ENCODE measurements at places on chromosomes 5 and 9.

DNA sequence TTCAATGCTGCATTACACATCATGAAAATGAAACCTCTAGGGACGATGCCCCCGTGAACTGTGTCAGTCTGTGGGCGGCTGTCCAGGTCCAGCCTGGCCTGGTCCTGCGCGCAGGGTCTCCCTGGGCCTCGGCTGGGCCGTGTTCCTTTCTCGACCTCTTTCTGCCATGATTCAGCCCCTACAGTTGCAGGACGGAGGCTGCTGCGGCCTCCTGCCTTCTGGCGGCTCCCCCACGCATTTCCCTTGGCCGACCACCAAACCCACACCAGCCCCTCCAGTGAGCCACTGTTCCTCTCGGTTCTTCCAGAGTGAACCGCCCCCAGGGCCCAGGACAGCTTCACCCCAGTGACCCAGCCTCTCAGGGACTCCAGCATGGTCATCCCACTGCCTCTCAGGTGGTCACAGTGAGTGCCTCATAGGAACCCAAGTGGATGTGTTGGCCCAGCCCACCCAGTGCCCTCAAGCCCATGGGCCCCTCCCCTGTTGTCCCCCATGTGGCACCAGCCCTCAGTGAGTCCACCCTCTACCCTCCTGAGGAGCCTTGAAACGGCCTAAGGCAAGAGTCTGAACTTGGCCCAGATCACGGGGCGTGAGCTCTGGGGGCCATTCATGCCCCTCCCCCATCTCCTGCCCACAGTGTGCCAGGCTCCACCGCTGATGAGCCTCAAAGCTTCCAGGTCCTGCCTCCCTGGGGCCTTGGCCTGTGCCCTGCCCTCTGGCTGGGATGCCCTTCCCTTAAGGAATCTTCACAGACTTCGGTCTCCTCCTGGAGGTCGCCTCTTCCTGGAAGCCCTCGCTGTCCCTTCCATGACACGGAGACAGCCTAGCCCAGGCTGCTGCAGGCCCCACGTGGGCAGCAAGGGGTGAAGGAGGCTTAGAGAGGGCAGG is 10.0 kb upstream of the CLIC3 start:
- no peak for DNase-seq

DNA sequence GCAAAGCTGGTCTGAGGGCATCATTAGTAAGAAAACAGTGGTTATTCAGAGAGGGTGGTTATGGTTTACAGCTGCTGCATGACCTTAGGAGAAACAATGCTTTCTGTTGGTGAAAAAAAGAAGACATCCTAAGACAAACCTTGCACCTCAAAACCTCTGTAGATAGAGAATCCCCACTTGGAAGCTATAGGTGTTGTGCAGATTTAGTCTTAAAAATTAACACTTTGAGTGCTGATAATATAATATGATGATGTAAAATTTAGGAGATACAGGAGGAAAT is 1.4 kb upstream of the PTTG1 start:
- DNase-seq: no peak

DNA sequence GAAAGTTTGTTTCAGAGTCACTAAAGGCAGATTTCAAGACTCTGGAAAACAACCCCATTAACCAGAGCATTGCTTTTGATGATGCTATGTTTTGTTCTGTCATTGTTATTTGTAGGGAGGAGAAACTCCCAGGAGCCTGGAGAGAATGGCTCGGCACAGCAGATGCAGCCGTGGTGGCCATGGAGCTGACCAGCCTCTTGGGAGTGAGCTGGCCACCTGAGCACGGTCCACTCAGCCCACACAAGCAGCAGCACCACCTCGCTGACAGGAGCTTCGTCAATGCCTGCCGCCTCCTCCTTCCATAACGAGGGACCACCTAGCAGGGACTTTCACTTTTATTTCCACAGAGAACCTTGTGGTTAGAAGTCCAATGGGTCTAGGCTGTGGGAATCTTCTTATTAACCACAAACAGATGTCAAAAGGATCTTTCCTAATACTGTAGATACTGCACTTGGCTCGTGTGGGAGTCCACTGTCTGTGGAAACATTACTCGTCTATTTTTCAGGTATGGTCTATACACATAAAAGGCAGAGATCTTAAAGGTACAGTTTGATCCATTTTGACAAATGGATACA is 21.0 kb upstream of the SMIM32 start:
- DNase-seq: no peak

DNA sequence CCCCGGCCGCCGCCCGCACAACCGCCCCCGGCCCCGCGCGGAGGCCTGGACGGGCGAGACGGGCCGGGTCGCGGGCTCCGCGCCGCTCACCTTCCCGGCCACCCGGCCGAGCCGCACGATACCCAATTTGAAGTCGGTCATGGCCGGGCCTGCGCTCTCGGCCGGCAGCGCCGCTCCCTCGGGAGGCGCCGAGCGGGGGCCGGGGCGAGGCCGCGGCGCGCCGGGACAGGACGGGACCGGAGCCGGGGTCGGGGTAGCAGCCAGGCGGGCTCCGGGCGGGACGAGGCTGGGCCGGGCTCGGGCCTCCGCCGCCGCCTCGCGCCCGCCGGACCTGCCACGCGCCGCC is 216 bp downstream of the ZMYND19 start:
- DNase-seq: no peak

DNA sequence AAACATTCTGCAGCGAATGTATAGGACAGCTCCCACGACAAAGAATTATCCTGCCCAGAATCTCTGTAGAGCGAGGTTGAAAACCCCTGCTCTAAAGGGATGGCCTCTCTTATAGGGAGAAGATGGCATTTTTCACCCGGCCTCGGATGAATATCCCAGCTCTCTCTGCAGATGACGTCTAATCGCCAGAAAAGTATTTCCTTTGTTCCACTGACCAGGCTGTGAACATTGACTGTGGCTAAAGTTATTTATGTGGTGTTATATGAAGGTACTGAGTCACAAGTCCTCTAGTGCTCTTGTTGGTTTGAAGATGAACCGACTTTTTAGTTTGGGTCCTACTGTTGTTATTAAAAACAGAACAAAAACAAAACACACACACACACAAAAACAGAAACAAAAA is 17.4 kb upstream of the RARS1 start:
- DNase-seq: no peak

- DNase-seq: no peak
Observed at GRCh38 chr5:79408028-79408427, 105.9 kb downstream of the HOMER1 start.

- no peak for DNase-seq
Observed at GRCh38 chr5:62650197-62650596, 71.6 kb downstream of the LRRC70 start.

- DNase-seq: no peak
Observed at GRCh38 chr9:86557063-86557766, 203.0 kb upstream of the TUT7 start.

DNA sequence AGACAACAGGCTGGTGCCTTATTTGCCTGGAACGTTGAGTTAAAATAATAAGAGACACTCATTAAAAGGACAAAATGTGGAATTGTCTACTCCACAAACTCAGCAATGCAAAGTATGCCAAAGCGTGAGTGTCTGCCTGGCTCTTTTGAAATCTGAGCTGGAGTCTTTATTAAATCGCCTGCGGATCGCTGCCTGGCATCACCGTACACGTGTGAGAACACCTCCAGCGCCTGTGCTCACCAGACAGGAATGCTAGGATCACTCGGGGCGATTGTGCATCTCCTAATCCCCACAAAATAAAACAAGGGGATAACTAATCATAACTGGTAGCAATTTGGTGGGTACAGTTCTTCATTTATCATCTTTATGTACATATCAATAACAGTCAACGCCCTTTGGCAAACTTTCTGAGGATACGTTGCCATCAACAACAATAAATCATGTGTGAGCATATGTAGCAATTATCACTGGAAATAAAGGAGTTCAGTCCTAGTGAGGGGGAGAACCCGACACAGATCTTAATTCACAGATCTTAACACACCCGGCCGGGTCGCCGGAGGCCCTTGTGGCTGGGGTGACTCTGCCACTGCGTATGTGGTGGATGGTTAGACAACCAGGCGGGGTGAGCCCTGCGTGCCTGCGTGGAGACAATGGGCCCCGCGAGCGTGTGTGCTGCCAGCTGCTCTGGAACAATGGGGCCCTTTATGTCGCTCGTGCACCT is 284.9 kb upstream of the IRX1 start:
- DNase-seq: no peak

DNA sequence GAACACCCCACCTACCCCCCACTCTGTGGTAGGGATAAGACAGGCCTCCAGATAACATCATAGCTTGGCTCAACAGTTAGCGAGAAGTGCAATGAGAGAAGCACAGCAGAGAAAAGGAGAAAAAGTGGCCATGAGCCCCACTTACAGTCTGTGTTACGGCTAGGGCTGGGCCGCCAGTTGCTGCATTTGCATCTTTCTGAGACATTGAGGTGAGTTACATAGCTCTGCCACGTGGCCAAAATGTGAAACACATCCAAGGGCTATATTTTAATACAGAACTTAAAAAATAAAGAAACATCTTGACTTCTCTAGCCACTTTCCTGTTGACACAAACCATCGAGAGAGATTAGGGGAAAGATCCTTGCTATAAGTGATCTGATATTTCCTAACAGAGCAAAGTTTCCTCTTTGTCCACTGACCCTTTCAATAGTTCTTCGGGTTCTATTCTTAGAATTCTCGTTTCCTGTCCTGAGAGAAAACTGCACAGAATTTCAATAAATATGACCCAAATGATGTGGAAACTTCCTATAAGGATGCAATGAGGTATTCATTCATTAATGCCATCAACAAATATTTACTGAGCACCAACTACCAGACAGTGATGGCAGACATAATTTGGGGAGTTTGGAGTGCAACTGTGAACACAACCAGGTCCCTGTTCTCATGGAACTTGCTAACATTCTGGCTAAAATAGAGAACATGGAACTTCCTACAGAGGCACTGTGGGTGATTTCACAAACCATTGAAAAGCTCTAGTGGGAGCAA is 3.2 kb upstream of the TLE4 start:
- DNase-seq: no peak

DNA sequence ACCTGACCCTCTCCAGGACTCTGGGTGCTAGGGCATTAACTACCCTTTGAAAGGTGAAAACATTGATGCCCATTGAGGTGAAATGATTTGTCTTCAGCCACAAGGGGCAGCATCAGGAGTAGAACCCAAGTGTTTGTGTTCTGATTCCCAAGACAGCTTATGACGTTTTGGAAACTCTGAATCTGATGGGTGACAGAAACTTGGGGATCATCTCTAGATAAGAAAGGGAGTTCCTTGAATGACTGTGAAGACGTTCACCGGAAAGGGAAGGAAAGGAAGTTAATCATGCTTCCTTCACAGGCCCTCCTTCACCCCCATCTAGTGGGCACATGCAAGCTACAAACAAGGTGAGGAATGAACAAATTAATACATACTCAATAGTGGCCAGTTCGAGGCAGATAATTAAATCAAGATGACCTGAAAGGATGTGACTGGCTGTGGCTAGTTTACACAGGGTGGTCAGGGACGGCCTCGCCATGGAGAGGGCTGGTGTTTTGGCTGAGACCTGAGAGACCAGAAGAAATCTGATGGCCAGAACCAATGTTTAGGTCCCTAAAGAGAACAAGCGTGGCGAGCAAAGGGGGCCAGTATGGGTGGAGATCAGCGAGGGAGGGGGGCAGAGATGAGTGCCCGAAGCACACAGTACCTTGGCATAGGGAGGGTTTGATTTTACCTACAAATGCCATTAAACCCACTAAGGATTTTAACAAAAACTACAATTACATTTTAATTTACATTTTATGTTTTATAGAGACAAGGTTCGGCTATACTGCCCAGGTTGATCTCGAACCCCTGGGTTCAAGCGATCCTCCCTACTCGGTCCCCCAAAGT is 937 bp upstream of the SLC26A2 start:
- DNase-seq: peak; percentile 63

- DNase-seq: no peak
Observed at GRCh38 chr9:73541923-73542322, 390.3 kb downstream of the ANXA1 start.

DNA sequence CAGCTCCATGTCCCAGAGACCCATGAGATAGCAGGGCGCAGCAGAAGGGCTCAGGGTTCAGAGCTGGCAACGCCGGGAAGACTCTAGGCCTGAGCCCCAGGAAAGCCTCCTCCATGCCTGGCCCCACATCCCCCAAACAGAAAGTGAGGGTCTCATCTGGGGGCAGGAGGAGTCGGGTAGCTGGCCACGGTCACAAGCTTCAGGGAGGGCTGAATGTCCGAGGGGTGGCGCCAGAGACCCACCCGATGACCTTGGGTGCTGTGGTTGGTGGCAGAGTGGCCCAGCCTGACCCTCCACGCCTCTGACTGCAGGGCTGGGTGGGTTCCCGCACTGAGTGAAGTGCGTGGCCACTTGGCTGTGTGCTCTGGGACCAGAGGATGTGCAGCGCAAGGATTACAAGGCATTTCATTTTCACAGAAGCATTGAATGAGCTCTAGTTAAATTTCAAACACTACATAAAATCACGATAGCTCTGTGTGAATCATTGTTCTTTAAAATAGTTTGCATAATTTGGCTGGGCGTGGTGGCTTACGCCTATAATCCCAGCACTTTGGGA is 3.0 kb downstream of the C8G start:
- no peak for DNase-seq

DNA sequence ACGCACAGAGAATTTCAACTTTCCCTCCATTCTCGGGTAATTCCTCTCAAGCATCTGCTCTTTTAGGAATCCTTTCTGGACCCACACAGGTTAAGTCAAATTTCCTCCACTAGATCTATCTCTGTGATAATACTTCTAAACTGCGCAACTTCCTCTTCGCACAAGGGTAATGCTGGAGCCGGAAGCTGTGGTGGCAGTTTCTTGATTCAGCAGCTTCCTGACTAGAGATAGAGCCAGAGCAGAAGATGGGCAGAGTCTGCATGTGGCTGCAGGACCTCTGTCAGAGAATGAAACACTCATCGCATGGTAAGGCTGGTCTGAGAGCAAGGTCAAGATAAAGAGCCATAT is 11.1 kb upstream of the CDC42SE2 start:
- DNase-seq: peak; percentile 99

DNA sequence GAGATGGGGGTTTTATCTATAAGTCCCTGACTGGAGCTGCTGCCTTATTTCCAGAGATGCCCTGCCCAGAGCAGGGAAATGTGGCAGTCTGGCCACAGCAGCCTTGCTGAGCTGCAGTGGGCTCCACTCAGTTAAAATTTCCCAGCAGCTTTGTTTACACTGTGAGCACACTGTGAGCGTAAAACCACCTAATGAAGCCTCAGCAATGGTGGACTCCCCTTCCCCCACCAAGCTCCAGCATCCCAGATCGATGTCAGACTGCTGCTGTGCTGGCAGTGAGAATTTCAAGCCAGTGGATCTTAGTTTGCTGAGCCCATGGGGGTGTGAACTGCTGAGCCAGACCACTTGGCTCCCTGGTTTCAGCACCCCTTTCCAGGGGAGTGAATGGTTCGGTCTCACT is 208.7 kb upstream of the RAI14 start:
- DNase-seq: no peak

DNA sequence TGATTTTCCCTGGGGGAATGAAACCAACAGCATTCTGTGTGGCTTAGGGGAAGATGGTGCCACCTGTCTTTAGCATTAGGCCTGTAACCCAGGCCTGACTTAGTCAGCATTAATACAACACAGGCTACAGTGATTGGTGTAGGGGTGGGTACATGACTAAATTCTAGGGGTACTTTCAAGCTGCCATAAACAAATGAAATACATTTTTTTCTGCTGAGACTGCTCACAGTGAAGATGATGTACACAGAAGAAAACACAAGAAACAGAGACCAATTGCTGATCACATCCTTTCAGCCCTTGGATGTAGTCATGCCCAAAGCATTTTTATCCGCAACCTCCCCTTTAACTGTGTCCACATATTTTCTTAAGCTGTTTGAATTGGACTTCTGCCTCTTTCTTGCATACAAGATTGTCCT is 527.2 kb downstream of the KCTD16 start:
- no peak for DNase-seq
